Stimulated activated CD4-positive, alpha-beta T cell treated with anti-CD3 and anti-CD28 coated beads, Interleukin-1b, Interleukin-23, amount 100 ng/mL, for 1 hour (primary cell): ENCODE measurements at places on chromosomes 6 and 20.

DNA sequence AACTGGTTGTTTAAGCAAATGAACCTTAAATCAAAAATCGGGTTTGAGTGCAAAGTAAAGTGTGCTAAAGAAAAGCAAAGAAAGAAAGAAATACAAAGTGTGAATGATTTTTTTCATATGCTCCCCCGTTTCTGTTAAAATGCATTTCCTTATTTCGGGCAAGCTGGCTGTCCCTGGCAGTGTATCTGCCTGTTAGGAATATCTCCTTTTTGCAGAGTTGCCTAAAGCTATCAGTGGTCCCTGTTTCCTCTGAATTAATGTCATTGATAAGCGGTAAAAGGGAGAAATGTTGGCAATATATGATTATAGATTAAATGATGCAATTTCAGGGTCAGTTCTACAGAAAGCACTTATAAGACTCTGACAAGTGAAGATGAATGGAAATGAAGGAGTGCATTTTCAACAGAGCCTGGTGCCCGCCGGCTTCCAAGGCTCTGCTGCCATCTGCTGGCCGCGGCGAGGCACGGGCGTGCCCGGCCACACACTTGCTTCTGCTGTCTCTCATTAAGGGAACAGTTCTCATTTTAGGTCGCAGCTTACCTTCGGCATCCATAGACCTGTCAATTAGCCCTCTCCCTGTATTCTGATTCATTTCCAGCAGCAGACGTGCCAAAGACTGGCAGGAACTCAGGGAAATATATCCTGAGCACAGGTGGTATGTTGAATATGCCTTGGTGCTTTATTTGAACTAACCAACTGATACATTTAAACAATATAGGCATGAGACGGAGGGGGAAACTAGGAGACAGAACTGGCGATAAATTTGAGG is 381.9 kb downstream of the C6orf118 start:
- no peak for DNase-seq

DNA sequence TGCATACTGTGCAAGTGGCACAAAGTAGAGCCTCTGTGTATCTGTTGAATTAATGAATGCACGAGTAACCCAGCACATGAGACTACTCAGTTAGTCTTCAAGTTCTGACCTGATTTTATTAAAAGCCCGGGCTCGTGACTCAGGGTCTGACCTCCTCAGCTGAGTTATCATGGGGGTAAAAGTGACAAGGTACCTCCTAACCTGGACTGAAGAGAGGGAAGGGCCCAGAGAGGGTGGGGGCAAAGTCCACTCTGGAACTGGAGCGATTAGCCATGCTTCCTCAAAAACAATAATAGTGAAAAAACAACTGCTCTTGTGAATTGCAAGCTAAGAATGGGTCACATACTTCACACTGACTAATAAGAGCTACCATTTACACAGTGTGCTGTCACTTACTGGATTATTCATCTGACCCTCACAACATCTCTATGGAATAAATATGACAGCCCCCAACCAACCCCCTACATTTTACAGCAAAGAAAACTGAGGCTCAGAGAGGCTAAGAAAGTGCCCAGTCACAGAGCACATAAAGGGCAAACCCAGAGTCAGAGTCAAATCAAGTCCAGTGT is 26.7 kb downstream of the TRERF1 start:
- DNase-seq = no peak

DNA sequence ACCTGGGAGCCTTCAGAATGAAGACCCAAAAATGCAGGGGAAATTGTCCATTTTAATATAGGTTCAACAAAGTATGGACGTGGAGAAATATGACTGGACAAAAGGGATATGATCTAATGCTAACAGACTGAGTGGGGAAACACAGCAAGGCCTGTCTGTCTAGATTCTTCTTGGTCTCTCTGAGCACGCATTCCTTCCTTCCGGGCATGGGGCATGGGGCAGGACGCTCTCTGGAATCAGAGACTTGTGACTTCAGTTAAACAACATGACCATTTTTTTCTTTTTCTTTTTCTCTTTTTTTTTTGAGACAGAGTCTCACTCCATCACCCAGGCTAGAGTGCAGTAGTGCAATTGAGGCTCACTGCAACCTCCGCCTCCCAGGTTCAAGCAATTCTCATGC is 31.9 kb downstream of the ZBTB2 start:
- no peak for DNase-seq

DNA sequence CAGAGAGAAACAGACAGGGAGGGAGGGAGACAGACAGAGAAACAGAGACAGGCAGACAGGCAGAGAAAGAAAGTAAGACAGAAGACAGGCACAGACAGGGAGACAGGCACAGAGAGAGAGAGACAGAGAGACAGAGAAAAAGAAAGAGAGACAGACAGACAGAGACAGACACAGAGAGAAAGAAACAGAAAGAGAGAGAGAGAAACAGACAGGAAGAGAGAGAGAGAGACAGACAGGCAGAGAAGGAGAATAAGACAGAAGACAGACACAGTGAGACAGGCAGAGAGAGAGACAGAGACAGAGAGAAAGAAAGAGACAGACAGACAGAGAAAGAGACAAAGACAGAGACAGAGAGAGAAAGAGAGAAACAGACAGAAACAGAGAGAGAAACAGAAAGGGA is 754.8 kb upstream of the DEFB115 start:
- no peak for DNase-seq

- DNase-seq = no peak
Observed at GRCh38 chr6:134822920-134823709, 126.8 kb downstream of the ALDH8A1 start.

GRCh38 chr6:21987501-21987957 is 309.3 kb downstream of the PRL start:
- DNase-seq = no peak

DNA sequence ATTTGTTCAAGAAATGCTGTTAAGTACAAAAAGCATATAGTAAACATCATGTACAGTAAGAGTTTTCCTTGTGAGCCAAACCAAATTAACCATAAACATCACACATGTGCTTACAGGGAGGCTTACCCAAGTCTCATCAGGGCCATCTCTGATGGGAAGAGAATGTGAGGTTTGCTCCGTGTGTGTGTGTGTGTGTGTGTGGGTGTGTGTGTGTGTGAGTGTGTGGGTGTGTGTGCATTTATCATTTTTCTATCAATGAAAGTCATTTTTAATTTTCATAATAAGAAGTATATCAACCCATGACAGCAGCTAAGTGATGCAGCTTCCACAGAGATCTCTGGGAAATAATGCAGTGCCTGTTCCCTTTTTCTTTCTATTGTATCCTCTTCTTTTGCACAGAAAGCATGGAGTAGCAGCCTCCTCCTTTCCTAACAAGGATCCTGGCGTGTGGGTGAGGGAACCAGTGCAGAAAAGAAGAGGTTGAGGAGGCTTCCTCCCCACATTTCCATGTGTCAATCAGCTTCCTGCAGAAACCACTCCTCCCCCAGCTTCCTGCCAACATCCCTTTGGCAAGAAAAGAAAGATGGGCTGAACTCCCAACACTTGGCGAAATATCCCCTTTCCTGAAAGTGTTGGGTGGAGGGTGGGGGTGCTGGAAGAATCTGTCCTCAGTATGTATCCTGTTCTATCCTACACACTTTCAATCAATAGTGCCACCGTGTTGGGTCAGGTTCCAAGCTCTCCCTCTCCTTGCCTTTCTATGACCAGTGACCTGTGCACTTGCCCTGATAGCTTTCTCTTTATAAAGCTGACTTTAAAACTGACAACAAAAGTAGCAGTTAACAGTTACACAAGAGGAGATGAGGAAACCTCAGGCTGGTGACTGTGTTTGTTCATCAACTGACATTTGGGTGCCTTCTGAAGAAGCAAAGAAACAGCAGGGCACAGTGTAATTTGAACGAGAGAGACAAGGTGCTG is 251.8 kb upstream of the CITED2 start:
- DNase-seq = no peak

- no peak for DNase-seq
Observed at GRCh38 chr6:39225543-39225942, 3.7 kb downstream of the KCNK5 start.

- DNase-seq = no peak
Observed at GRCh38 chr20:45019027-45019761, 52.9 kb downstream of the STK4 start.

- no peak for DNase-seq
Observed at GRCh38 chr6:132100388-132100990, 149.3 kb upstream of the CCN2 start.

DNA sequence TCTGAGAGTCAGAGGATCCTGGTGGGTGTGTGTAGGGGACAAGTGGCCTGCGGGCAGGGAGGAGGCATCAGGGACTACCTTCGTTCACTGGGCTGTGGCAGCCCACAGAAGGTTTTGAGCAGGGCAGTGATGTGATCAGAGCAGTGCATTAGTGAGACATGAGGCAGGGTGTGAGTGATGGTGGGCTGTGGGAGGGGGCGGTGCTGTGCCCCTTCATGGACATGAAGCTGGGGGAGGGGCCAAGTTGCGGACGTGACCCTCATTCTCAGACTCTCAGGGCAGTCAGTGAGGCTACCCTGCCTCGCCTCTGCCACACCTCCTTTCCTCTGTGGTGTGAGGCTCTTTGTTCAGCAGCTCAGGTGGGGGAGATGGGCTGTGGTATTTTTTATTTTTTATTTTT is 142.2 kb upstream of the RNF24 start:
- DNase-seq = no peak

GRCh38 chr6:13081189-13081563 is 247.2 kb downstream of the TBC1D7 start:
- no peak for DNase-seq

- no peak for DNase-seq
Observed at GRCh38 chr6:111973927-111974639, 79.8 kb upstream of the CCN6 start.

DNA sequence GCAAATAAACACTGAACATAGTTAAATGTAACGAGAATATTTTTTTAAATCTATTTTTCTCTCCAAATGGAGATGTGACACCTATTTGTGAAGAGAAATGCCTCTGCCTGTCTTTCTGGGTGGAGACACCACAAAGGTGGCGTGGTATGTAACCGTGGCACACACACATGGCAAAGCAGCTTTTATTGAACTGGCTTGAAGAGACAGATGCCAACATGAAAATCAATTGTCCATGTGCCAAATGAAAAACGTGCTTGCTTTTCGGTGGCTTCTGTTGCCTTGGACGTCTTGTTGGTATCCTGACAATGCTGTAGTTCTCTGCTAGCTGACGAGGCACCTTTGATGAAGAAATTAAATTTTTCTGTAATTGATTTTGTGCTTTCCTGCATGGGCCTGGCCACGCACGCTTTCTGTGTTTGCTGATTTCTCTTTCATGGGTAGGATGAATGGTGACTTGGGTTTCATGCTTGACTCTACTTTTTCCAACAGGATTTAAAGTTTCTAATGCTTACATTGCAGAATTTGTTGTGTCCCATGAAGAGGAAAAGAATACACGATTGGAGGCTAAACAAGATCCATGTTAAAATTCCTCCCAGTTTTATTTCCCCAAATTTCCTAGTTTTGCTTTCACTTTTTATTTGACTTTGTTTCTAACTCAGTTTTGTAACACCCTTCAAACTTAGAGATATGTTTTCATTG is 202.6 kb downstream of the TMEM242 start:
- DNase-seq = no peak

- DNase-seq = no peak
Observed at GRCh38 chr20:29762620-29763019, 1494.8 kb upstream of the DEFB115 start.

GRCh38 chr20:44552050-44552449 is 30.2 kb upstream of the SERINC3 start:
- DNase-seq = no peak

- DNase-seq = no peak
Observed at GRCh38 chr20:15039088-15039752, 701.8 kb upstream of the FLRT3 start.

GRCh38 chr6:21729431-21729830 is 135.9 kb downstream of the SOX4 start:
- DNase-seq = no peak

GRCh38 chr6:104326173-104327001 is 533.3 kb downstream of the HACE1 start:
- no peak for DNase-seq

DNA sequence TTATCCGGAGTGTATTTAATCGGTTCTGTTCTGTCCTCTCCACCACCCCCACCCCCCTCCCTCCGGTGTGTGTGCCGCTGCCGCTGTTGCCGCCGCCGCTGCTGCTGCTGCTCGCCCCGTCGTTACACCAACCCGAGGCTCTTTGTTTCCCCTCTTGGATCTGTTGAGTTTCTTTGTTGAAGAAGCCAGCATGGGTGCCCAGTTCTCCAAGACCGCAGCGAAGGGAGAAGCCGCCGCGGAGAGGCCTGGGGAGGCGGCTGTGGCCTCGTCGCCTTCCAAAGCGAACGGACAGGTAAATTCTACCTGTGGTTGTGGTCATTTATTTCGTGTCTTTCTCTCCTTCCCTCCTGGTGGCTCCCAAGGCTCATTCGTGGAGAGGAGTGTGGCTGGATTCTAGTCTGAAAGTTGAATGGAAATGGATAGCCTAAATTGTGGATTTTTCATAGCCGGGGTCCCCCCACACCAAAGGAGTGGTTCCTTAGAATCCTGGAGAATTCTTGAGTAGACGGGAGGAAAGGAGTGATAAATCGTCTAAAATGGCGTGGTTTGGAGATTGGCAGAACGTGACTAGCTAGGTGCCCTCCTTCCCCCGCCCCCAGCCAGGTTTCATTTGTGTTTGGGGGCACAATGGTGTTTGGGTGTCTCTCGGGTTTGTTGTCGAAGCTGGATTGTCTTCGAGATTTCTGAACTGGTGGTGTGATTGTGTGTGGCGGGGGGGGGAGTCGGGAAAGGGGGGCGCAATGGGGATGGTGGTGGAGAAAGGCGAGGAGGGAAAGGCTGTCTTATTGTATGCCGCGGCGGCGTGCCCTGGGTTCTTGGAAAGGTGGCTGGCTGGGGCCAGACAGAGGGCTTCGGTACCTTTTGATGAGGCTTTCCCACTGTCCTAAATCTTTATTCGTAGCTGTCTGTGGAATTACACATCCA is 673 bp downstream of the MARCKS start:
- DNase-seq = no peak

DNA sequence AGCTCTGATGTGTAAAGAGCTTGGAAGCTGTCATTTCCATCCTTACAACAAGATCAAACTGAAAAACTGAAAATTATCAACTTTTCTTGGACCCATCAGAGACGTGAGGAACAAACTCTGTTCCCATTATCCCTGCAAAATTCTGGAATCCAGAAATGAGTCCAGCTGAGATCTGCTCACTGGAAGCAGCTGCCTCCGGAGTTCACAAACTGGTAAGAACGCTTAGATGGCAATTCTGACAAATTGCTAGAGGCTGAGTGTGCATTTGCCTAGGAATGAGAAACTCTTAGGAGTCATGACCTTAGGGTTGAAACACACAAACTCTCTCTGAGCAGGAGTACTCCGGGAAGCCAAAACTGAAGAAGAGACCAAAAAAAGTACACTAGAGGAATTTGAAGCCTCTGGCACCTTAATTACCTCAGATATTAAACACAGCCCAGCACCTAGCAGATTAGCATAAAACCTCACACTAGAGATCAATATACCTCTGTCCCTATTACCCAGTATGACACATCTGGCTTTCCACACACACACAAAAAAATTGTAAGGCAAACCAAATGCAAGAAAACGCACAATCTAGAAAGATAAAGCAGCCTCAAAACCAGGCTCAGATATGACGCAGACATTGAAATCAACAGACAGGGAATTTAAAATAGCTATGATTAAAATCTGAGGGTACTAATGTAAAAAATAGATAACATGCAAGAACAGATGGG is 233.5 kb upstream of the SGK1 start:
- DNase-seq = no peak
